Testis (tissue), 5 donors: ENCODE measurements at places on chromosomes 3 and 15.

DNA sequence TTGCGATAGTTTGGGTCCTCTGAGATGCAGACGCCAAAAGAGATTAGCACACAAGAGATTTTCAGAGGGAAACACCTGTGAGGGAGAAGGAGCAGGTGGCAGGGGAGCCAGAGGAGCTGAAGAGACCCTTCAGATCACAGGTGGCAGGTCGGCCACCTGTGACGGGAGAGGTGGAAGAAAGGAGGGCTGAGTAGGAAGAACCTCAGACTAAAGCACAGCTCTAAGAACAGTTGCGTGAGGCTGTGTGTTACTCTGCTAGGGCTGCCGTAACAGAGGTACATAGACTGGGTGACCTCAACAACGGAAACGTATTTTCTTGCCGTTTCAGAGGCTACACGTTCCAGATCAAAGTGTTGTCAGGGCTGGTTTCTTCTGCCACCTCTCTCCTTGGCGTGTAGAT lies 38.5 kb downstream of the C2CD4A start:
- no peak for DNase-seq

DNA sequence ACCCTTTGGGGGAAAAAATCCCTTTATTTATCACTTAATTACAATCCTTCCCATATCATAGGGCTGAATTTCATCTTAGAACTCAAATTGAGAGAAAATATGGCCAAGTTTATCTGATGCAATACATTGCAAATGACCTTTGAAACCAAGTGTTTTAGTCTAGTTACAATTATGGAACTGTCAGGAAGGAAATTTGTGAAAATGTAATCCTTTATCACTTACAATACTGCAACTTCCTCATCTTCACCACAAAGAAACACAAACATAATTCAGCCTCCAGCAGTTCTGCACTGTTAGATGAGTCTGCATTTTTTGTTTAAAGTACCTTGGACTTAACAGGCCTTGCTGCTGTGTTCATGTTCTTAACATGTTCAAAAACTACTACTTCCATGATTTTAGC lies 4.6 kb downstream of the CCPG1 start:
- DNase-seq, result no peak

- peak; percentile 11 for DNase-seq
Observed at GRCh38 chr15:100783760-100784492, 95.7 kb upstream of the ALDH1A3 start.

GRCh38 chr15:61835496-61836106 lies 224.6 kb downstream of the VPS13C start:
- DNase-seq, result peak; percentile 83

DNA sequence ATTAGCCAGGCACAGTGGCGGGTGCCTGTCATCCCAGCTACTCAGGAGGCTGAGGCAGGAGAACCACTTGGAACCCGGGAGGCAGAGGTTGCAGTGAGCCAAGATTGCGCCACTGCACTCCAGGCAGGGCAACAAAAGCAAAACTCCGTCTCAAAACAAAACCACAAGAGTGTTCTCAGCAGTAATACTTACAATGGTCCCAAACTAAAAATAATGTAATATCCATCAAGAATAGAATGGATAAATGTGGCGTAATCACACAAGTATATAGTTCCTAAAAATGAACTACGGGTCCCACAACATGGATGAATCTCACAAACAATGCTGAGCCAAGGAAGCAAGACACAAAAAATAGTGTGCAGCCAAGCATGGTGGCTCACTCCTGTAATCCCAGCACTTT lies 39.2 kb downstream of the STAG1 start:
- DNase-seq, result no peak

DNA sequence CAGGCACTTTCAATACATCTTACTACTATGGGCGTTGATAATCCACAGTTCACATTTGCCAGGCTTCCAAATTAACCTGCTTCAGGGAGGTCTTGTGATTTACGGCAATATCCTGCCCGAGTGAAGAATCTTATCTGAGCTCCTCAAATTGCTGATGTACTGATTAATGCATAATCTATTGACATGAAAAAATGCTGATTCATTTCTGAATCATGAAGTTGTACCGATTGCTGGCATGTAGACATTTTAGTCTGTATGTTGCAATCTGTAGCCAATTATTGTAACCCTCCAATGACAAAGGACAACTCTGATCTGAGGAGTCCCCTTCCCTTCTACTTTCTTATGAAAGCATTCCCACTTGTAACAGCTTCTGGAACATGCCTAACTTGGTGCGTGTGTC lies 97.2 kb downstream of the SEC22A start:
- DNase-seq, result no peak

DNA sequence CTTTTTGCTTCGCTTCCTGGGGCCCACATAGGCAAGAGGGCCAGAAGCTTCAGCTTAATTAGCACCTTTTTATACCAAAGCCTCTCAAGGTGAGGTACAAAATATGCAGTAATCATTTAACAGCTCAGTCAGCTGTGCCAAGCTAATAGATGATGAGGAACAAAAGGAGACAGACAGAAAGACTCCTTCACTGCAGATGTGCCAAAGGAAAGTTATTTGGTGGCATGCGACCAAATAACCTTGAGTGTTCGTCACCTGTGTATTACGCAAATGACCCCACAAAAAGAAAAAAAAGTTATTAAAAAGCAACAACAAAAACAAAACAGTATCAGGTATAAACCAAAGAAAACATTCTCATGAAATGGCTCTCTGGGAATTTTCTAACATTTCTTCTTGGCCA lies 325.8 kb upstream of the IGF1R start:
- no peak for DNase-seq

DNA sequence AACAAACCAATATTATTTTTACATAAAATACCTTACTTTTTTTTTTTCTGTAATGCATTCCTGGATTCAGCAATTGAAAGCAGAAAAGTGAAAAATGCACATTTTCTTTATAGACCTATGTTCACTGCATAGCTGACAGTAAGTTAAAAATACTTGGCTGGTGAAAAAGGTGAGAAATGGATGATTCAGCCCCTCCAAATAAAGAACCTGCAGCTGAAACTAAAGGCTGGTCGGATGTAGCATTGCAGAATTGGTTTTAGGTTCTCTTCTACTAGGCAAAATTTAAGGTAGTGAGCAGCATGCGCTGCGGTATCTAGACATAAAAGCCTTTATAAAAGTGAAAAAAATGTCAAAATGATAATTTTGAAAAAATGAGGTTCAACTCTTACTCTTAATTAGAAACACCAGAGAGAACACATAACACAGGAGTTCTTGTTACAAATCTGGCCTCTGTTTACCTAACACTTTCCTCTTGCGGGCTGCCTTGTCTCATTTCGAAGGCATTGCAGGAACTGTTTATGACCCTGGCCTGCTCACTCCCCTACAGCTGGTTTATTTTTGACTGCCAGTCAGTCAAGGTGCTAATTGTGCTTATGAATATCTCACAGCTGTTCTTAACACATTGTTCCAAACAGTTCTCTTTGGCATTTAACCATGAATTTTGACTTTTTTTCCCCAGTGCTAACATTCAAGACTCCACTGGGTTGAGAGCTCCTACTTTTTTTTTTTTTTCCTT lies 455.4 kb upstream of the TBL1XR1 start:
- DNase-seq, result no peak

- no peak for DNase-seq
Observed at GRCh38 chr15:50773389-50773788, 7.9 kb upstream of the SPPL2A start.

DNA sequence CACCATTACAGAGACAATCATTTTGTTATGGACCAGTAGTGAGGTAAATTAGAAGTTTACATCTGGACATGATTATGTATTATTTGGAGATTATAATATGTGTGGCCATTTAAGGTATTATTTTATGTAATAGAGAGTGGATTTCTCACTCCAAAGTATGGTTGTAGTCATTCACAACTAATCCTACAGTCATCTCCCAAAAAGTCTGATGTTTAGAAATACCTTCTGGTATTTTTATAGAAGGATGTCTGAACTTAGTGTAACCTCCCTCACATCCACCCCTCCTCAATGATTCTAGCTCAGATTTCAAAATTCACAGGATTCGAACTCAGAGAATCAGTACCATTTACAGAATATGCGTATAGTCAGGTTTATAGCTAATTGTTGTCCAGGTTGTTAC lies 346.6 kb upstream of the MEIS2 start:
- no peak for DNase-seq

DNA sequence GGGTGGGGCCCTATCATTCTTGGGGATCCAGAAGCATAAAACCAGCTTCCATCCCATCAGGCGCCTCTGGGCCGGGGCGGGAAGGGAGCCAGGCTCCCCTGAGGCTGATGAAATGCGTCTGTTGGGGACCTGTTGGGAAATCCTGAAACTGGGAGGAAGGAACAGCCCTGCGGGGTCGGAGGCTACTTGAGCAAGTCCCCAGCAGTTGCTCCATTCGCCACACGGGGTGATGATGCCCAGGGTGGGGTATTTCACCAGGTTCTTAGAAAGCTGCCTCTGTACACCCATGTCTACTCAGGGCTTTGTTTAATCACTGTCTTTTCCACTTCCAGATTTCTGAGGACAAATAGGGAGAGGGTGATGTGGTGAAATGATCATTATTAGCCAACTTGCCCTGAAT lies 25.4 kb upstream of the TSEN2 start:
- no peak for DNase-seq

GRCh38 chr3:79517766-79518413 lies 249.9 kb downstream of the ROBO1 start:
- peak; percentile 36 for DNase-seq

- peak; percentile 76 for DNase-seq
Observed at GRCh38 chr3:11556851-11557644, 86.7 kb downstream of the VGLL4 start.

DNA sequence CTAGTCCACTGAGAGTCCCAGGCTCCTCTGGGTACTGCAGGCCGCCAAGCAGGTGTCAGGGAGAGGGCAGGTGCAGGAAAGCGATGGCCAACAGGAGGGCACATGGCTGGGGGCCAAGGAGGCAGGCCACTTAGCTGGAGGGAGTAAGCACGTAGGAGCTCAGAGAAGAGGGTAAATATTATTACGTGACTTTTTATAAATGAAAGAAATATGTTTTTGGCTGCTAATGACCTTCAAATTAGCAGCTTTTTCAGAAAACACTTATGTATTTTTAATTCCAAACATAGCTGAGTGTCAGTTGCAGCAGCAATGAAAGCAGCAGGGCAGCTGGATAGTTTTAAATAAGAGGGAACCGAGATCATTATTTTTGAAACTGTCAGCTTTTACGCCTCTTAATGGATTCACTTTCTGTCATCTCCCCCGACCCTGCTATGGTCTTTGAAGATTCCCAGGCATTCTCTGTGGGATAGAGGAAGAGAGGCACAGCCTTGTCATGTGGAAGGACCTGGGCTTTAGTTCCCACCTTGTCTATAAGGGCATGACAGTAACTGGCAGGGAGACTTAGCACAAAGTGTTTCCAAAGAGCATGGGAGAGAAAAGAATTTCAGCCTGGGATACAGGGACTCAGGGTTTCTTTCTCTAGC lies 477.1 kb downstream of the EPHB1 start:
- DNase-seq, result no peak

GRCh38 chr15:66965201-66965900 lies 100.1 kb upstream of the SMAD3 start:
- no peak for DNase-seq

GRCh38 chr3:46998852-46999515 lies 19.5 kb downstream of the NBEAL2 start:
- DNase-seq, result no peak

DNA sequence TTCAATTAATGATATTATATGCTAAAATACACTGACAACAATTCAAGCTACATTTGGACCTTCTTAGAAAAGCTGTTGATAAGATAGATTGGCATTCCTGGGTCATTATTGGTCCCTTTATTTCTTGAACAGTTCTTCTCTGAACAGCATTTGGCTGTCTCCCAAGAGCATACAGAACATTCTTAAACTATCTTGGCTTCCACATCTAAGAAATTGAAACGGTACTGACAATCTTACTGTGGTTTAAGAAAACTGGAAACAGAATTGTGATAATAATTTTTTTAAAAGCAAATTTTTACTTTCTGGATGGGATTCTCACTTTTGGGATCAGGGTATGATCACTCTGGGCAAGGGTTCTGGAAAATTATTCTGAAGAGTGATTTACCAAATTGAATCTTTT lies 161.7 kb upstream of the ZNF385D start:
- no peak for DNase-seq

GRCh38 chr3:88364926-88365325 lies 215.2 kb downstream of the C3orf38 start:
- no peak for DNase-seq

DNA sequence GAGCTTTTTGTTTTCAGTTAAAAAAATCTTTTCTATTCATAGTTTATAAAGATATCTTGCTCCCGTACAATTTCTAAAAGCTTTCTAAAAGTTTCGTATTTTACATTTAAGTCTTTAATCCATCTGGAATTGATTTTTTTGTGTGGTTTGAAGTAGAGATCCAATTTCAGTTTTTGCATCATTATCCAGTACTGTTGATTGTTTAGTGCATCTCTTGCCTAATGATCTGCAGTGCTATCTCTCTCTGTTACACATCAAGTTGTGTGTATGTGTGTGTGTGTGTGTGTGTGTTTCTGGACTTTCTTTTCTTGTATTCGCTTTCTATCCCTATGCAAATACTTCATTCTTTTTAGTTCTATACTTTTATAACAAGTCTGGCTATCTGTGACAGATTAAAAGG lies 605.8 kb upstream of the DPPA4 start:
- DNase-seq, result no peak

- no peak for DNase-seq
Observed at GRCh38 chr3:171574556-171575240, 114.5 kb upstream of the TNIK start.

- DNase-seq, result no peak
Observed at GRCh38 chr3:71710906-71711494, 14.2 kb downstream of the EIF4E3 start.

DNA sequence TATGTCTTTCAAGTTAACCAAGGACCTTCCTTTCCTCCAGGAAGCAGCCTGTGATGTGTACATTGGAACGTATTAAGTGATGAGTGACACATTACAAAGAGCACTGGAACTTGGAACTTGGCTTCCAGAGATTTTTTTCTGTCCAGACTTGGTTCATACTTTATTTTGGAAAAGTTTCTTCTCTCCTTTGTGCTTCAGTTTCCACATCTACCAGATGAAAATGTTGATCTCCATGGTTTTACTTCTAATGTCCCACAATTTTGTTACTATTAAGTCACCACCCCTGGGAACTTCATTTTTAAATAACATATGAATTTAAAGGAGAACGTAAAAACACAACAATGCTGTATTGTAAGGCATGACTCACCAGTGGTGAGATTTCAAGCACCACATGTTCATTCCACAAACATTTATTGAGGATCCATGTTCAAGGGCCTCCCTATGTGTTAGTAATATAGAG lies 290.7 kb upstream of the LMCD1 start:
- no peak for DNase-seq

DNA sequence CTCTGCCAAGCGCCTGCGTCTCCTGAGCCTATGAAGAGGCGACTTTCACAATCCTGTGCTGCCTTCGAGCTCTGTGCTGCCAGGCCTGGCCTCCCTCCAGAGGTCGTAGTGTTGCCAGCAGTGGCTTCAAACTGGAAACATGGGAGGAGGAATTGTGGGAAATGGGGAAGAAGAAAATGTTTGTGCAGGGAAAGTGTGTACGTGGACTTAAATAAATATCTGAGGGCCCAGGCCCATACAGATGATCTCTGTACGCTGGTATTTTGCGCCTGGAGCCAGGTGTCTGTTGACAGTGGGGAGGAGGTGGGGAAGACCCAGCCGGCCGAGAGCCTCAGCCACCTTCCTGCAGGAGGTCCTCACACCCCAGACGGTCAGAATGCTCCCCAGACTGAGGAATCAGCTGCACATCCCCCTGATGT lies 44.6 kb downstream of the ZBTB38 start:
- DNase-seq, result peak; percentile 91
